ENCODE measurements at places on chromosomes 7 and 10.
A peak's percentile ranks its signal among the peaks of the same experiment; 100 is the strongest.

DNA sequence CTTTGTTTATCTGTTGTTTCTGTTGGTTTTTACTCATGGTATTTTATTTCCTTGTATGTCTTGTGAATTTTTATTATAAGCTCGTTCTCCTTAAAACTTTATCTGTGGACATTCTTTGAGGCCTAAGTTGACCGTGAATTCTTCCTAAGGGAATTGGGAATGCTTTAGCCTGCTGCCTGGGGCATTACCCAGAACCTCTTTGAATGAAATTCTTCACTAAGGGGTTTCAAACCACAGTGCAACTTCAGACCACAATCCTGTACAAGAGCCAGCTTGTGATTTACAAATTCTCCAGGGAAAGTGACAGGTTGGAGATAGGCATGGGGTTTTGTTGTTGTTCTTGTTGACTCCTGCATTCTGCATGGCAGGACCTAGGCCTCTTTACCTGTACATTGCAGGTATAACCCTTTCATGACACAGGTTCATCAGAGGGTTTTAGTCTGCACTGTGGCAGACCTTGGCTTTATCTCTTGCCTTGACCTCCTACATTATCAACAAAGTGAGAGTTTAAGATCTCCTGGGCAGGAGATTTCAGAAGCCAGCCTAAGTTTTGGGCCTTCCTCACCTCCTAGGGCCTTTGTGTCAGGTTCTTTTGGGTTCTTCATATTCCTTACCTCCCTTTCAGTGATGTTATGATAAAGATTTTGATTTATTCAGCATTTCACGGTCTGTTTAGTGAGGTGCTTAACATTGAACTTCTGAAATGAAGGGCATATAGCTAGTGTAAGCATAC lies 70.2 kb downstream of the ABCC2 start:
- DNase-seq, result no peak

GRCh38 chr10:15558136-15558535 lies 161.6 kb downstream of the ITGA8 start:
- DNase-seq, result no peak

GRCh38 chr7:105450177-105450861 lies 61.6 kb upstream of the SRPK2 start:
- no peak for DNase-seq

DNA sequence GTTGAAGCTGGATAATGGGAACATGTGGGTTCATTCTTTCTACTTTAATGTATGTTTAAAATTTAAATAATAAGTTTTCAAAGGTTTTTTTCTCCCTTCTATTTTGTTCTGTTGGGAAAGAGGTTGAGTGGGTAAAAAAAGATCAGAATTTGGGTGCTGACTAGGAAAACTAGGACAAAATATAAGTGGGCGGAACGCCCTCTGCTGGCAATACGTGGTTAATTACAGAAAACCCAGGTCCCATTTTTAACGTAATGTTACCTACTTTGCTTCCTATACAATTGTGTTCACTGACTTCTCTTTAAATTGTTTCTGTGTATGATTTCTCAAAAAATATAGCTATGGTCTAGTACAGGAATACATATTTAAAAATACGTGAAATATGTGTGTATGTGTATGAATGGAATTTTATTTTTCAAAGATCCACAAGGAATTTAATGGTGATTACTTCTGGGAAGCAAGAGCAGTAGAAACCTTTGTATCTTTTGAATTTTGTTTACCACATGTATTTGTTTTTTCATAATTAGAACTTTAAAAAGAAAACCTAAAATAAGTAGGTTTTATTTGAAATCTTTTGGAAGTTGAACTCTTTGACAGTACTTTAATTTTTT lies 8.7 kb downstream of the ECD start:
- DNase-seq, result peak; percentile 57

DNA sequence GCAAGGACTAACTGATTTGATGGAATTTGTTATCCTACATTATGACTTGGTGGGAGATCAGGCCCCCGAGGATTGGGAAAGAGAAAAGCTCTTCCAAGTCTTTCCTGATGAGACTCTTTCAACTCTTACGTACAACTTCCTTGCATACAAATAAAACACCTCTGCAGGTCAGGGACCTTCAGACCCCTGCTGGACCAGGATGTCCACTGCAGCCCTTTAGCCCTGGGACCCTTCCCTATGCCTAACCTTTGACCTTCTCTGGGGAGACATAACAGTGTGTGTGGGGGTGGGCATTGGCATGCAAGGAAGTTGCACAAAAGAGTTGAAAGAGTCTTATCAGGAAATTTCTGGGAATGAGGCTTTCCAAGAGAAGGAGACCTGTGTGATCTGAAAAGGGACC lies 859.4 kb downstream of the TYW1 start:
- DNase-seq, result no peak

DNA sequence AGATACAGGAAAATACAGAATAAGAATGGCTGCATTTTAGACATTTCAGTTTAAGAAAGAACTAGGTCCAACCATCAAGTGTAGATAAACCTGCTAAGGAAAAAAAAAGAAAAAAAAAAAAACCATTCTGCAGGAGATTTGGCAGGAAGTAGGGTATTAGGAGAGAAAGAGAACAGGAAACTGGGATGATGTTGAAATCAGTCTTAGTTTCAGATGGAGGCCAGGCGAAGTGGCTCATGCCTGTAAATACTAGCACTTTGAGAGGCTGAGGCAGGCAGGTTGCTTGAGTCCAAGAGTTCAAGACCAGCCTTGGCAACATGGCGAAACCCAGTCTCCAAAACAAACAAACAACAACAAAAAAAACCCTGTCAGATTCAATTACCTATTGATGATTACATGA lies 120.2 kb downstream of the RAB11FIP2 start:
- DNase-seq, result no peak

- peak; percentile 76 for DNase-seq
These were observed 200.8 kb downstream of the ELMO1 start for GRCh38 chr7:37247861-37248260.

Data from HAP-1 (cell line).